ENCODE measurements at places on chromosomes 6 and 20.

GRCh38 chr6:20681243-20681684, 147.0 kb downstream of the CDKAL1 start:
- no peak for DNase-seq

GRCh38 chr6:5763871-5764270, 242.9 kb downstream of the NRN1 start:
- DNase-seq, result no peak

DNA sequence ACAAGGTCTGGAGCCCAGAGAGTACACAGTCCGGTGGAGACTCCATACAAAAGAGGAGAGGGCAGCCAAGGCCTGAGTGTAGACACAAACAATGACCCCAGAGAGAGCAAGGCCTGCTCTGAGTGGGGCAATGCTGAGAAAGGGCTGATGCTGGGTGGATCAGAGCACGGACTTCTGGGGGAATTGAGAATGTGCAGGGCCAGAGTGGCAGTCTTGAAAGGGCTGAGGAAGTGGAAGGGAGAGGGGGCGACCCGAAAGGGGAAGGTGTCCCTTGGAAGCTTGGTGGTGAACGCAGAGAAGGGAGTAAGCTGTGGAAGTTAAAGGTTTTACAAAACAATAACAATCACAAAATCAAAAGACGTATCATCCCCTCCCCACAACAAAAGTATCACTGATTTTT, 12.0 kb upstream of the GRM4 start:
- DNase-seq, result no peak

GRCh38 chr20:40563296-40563950, 125.6 kb downstream of the MAFB start:
- no peak for DNase-seq

- DNase-seq, result no peak
These were observed 275.4 kb upstream of the TFAP2D start for GRCh38 chr6:50437901-50438300.

DNA sequence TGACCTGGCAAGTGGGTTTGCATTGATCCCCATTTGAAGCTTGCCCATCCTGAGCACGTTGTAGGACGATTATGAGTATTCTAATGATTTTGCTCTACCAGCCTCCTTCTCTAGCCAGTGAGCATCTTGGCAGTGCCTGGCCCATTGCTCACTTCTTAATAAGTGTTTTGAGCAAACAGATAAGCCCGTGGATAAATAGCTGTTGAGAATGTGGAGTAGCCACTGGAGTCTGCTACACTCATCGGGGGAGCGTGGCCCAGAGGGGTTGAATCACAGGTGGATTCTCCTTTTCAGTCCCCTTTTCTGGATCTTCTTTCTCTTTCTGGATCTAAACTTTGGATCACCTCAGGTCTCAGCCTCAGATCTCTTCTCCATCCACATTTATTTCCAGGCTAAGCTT, 15.9 kb upstream of the EDN3 start:
- no peak for DNase-seq

GRCh38 chr20:57049296-57049695, 217.1 kb downstream of the BMP7 start:
- no peak for DNase-seq

GRCh38 chr6:56660381-56660730, 17.7 kb upstream of the DST start:
- DNase-seq, result no peak

- DNase-seq, result no peak
These were observed 65.1 kb upstream of the TOP1 start for GRCh38 chr20:40963505-40963845.

Measured in omental fat pad (tissue), 4 donors.